ENCODE measurements at places on chromosomes 6 and 20.

GRCh38 chr20:3115190-3116107 is 30.9 kb upstream of the AVP start:
- peak; percentile 63 for DNase-seq

DNA sequence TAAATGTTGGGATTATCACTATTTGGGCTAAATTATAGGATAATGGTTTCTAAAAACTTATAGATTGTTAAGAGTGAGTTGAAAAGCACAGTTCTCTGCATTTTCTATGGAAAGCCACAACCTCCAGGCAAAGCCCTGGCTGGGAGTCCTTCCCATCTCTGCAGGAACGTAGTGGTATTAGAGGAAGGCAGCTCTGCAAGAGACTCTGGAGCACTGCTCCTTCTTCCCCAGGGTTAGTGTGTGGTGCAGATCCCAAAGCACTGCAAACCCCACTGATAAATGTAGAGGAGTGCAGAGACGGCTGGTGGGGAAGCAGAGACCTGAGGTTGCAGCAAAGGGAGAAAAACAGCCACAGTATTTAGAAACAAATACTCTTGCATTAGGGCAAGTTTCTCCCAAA is 225.3 kb downstream of the TINAG start:
- no peak for DNase-seq

- DNase-seq: no peak
Measured at GRCh38 chr20:57190536-57191264, 75.7 kb downstream of the BMP7 start.

GRCh38 chr6:66145867-66146266 is 438.8 kb upstream of the EYS start:
- DNase-seq: no peak

DNA sequence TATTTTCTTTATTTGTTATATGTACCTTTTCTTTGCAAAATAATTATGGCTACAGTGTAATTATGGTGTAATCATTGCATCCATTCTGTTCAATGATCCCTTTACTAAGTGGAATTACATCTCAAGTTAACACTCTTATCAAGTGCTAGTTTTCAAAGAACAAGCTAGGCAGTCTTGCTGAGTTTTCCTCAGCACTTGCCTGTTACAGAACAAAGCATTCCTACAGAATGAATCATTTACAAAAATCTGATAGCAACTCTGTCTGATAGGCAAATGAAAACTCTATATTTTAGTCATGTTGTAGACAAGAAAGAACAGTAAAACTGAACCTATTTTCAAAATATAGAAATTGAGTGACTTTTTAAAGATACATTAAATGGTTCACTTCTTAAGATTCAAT is 109.8 kb upstream of the POU3F2 start:
- DNase-seq: no peak

DNA sequence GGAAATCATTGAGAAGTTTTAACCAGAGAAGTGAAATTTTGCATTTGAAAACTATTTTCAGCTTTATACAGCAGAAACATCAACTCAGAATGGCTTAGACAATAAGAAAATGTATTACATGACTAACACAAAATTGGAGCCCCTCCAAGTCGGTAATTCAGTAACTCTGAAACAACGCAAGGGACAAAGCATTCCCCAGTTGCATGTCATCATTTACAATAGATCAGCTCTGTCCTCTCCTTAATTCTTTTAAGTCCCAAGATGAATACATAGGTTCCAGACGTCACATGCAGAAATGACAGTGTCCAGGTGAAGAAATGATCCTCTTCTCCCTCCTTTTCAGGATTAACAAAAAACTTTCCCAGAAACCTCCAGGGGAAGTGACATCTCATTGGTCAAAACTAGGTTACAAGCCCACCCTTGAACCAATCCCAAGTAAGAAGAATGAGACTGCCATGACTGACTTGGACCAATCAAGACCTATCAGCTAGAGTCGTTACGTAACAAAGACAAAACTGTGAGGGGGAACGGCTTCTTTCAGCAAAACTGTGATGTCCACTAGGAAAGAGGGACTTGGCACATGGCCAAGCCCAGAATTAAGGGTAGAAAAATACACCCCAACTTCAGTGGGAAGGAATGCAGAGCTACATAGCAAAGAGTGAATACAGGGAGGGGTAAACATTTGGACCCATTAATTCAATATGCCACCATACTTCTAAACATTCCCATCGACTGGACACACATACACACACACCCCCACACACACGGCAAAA is 149.8 kb upstream of the PRND start:
- DNase-seq: no peak
